CD4-positive, alpha-beta T cell treated with Interleukin-1 beta for 1 hour (primary cell): ENCODE measurements at places on chromosomes 5 and 9.

DNA sequence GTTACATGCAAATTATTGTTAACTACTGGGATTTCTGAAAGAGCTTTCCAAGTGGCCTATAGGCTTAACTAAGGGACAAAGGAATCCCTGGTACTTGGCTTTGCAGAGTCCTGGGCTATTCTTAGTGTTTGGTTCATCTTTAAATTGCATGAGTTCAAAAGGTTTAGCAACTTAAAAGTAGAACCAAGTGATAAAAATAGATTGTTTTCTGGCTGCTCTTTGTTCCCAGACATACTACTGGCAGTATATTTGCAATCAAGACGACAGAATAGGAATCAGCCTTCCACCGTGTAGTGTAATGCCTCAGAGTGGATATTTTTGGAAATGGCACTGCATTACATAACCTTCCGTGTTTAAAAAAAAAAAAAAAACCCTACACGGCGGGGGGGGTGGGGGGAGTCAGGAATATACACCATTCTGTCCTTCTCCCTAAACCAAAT lies 1.0 kb downstream of the NREP start:
- no peak for DNase-seq

DNA sequence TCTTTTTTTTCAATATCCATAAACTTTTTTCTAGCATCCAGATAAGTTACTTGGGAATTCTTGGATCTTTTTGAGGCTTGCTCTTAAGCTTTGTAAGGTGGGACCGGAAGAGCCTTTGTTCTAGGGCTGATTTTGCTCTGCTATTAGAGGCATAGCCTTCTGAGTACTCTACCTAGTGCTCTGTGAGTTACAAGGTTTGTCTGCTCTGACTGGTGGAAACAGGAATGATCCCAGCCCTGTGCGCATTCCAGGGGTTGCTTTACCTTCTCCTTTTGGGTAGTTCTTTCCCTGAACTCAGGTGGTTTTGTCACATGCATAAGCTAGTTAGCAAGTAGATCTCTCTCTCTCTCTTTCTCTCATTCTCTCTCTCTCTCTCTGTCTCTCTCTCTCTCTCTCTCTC lies 180.8 kb upstream of the PCSK5 start:
- DNase-seq = no peak

- no peak for DNase-seq
Observed at GRCh38 chr5:124870070-124870469, 123.6 kb upstream of the ZNF608 start.

- DNase-seq = no peak
Observed at GRCh38 chr5:146363161-146363874, 24.7 kb downstream of the POU4F3 start.
